A549 treated with DMSO at 1 μM for 4 hours (cell line): ENCODE measurements at places on chromosomes 1 and 21. TPM values are rescaled to one million over a fixed set of nuclear protein-coding genes. Genes with fewer than 3 reads are reported as not detected.

GPX7 gene
- total RNA-seq, result not detected in 5 replicates

GPR37L1 gene
- total RNA-seq, result 0.13 to 0.22 TPM (median 0.15 TPM) in 5 replicates

REN gene
- total RNA-seq, result not detected in 5 replicates

CSF3R gene
- total RNA-seq, result not detected in 5 replicates

PYHIN1 gene
- total RNA-seq, result not detected in 5 replicates

CAPZA1 gene
- total RNA-seq, result 62.1 to 75.2 TPM (median 69.3 TPM) in 5 replicates

GSTM1 gene
- not detected in 5 replicates for total RNA-seq

C1orf226 gene
- 0.73 to 1.1 TPM (median 0.78 TPM) in 5 replicates for total RNA-seq

S100B gene
- not detected in 5 replicates for total RNA-seq

SLC35F3 gene
- 3.3 to 6.6 TPM (median 5.9 TPM) in 5 replicates for total RNA-seq

LCE2C gene
- not detected in 5 replicates for total RNA-seq

ANKRD35 gene
- total RNA-seq, result not detected in 5 replicates

MTMR11 gene
- total RNA-seq, result 7.9 to 11.7 TPM (median 9.5 TPM) in 5 replicates

HENMT1 gene
- 4.3 to 4.7 TPM (median 4.4 TPM) in 5 replicates for total RNA-seq

SLC44A3 gene
- 1.6 to 2.1 TPM (median 1.9 TPM) in 5 replicates for total RNA-seq

TRIM58 gene
- not detected in 5 replicates for total RNA-seq

SFN gene
- total RNA-seq, result 425 to 552 TPM (median 445 TPM) in 5 replicates
